ENCODE measurements at places on chromosomes 2 and 18. TPM values are rescaled to one million over a fixed set of nuclear protein-coding genes. Genes with fewer than 3 reads are reported as not detected.

DNA sequence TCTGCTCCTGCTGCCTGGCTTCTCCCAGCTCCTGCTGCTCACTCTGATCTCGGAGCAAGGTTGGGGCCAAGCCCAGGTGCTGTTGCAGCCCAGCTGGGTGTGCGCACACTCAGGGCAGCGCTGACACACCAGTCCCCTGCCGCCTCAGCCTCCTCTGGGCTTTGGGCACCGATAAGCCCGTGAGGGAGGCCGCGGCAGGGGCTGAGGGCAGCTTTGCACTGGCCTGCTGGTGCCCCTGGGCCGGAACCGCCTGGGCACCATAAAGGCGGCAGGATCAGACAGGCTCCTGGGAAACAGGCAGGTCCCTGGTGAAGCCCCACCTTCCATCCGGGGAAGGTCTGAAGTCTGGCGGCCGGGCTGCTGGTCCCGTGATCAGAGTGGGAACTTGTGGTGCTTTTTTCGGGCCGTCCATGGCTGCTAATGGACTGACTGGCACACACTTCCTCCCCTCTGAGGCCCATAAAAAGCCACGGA lies 14.1 kb upstream of the EML6 start:
- DNase-seq, result peak; percentile 80

DNA sequence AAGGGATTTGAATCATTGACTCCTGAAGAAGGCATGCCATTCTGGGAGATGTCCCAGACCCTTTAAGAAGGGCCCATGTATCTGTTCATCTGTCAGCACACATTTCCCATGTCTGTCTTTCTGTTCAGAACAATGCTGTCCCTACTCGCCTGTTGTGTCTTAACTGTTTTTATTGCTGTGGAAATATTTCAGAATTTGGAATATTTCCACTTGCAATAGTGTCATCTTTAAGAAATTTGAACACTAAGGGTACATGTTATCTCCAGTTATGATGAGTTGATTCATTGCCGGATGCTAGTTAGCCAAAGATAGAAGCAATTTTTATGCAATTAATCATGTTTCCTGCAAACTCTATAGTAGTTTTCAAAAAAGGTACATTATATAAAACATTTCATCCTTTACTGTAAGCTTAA lies 36.9 kb upstream of the NT5C1B start:
- no peak for DNase-seq

GRCh38 chr2:240635121-240635997 lies 10.1 kb downstream of the GPR35 start:
- DNase-seq, result peak; percentile 32

- DNase-seq, result peak; percentile 52
These were observed 120.1 kb downstream of the CYP26B1 start for GRCh38 chr2:72027426-72028161.

DNA sequence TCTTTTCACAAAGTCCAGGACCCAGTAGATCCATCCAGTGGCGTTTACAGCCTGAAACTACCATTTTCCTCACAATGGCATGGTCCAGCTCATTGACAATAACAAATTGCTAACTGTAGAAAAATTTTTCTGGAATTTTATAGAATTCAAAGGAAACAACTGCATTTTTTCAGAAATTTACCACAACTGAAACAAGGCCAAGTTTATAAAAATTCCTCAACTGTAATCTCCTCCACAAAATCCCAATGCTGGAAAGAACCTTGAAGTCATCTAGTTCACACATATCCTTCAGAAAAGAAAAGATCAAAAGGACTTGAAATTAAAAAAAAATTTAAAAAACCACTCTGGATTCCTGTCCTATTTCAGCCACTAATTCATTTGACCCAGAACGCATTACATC lies 226.0 kb upstream of the CTAGE1 start:
- no peak for DNase-seq

The ALPG gene
- total RNA-seq, result not detected

DNA sequence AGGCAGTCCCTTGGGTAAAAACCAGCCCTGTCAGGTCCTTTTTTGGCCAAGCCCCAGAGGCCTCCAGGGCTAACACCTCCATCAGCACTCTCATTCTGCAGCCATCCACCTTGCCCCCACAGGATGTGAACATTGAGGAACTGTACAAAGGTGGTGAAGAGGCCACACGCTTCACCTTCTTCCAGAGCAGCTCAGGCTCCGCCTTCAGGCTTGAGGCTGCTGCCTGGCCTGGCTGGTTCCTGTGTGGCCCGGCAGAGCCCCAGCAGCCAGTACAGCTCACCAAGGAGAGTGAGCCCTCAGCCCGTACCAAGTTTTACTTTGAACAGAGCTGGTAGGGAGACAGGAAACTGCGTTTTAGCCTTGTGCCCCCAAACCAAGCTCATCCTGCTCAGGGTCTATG lies 7.3 kb downstream of the IL1F10 start:
- DNase-seq, result no peak

DNA sequence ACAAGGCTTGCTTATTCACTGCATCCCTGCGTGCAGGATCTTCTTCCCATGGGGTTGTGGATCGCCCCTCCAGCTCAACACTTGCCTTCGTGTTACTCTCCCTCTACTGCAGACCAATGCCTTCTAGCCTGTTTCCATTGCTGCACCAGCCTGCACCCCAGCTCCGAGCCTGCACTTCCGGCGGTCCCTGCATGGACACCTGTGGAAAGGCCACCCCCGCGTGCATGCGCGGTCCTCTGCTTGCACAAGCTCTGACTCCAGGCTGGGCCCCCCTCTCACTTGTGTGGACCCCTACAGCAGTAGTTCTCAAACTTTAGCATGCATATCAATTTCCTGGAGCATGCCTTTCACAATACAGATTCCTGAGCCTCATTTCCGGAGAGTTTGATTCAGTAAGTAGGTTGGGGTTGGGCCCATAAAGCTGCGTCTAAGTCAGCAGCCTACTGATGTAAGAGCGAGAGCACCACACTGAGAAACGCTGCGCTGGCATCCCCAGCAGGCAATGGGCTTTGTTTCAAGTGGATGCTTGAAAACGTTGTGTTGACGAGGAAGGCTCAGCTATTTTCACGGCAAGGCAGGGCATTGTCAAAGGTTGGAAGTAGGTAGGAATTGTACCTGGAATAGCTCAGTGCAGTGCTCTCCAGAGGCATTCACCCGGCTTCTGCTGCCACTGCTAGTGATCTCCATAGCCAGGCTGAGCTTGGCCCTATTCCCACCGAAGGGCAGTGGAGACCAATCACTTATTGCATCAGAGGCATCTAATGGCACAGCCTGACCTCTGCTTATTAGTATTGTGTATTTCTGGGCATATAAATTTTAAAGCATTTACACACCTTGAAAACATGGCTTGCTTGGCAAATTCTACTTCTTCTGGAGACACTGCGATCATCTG lies 32.6 kb downstream of the CREG2 start:
- no peak for DNase-seq

DNA sequence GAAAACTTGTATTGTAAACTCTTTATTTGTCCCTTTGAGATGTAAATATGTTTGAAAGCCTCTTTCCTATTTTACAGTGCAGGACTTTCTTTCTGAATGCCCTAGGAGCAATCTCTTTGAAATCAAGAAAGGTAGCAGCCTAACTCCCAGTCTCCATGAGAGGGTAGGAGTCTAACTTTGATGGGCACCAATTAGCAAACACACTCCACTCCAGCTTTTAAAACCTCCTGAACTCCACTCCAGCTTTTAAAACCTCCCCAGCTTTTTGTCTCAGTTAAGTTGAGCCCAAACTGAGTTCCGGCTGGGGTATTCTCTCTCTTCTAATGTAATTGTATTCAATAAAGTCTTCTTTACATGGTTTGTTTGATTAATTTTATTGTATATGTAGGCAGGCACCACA lies 493.7 kb upstream of the CDH7 start:
- no peak for DNase-seq

GRCh38 chr2:181573140-181573736 lies 83.7 kb downstream of the CERKL start:
- DNase-seq, result no peak

The GCG gene
- not detected for total RNA-seq

DNA sequence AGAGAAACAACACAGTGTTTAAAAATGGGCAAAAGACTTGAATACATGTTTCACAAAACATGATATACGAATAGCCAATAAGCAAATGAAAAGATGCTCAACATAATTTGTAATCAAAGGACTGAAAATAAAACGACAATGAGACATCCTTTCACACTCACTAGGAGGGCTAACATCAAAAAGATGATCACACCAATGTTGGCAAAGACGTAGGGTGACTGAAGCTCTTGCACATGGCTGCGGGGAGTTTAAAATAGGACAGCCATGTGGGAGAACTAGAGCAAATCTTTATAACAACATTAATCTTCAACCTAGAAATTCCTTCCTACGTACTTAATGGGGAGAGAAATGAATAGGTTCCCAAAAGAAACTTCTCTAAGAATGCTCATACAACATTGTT lies 19.2 kb upstream of the SEH1L start:
- DNase-seq, result no peak

The NEU2 gene
- total RNA-seq, result not detected
